ENCODE measurements at places on chromosomes 12 and 14. TPM values are rescaled to one million over a fixed set of nuclear protein-coding genes. Genes with fewer than 3 reads are reported as not detected.

Gene TMEM229B
- total RNA-seq, result 0.21 TPM

Gene HCAR3
- total RNA-seq, result not detected

Gene OVCH1
- total RNA-seq, result not detected

Gene CRIP2
- 116 TPM for total RNA-seq
